ENCODE measurements at places on chromosomes 3 and 15.

DNA sequence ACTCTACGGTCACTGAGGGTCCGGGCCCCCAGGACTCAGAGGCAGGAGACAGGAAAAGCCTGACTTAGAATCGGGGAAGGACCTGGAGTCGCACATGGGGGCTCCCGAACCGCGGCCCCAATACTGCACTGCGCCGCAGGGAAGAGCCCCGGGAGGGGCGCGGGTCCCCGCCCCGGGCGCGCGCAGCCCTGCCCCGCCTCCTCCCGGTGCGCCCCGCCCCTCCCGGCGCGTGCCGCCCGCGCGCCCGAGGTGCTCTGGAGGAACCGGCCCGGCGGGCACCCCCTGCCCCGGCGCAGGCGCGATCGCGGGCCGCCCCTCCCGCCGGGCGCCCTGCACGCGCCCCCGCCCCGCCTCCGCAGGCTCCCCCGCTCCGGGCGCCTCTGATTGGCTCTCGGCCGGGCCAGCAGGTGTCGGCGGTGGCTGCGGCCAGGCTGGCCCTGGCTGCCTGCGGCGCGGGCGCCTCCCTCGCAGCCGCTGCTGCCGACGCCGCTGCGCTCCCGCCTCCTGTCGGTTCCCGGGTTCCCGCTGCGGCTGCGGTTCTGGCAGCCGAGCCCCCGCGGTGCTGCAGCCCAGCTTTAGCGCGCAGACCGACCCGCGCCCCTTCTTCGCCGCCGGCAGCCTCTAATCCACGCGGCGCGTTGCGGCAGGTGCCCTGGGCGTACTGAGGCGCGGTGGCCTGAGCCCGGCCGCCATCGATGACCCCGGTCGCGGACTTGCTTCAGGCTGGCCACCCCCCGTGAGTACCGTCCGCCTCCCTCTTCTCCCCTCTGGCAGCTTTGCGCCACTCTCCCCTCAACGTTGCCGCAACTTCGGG, at the start of gene MYRIP:
Gene MYRIP, plus strand, starts transcription at position 429 of the 814 bp plus-strand sequence. CDS start 91,208 bp downstream, outside the sequence.
- DNase-seq: peak; percentile 31

- DNase-seq: no peak
These were observed 10.4 kb downstream of the CLDN11 start for GRCh38 chr3:170429050-170429449.

GRCh38 chr15:29677455-29677854, 144.8 kb downstream of the TJP1 start:
- DNase-seq: no peak

GRCh38 chr3:9909221-9910013, 6.8 kb downstream of the IL17RE start:
- no peak for DNase-seq

DNA sequence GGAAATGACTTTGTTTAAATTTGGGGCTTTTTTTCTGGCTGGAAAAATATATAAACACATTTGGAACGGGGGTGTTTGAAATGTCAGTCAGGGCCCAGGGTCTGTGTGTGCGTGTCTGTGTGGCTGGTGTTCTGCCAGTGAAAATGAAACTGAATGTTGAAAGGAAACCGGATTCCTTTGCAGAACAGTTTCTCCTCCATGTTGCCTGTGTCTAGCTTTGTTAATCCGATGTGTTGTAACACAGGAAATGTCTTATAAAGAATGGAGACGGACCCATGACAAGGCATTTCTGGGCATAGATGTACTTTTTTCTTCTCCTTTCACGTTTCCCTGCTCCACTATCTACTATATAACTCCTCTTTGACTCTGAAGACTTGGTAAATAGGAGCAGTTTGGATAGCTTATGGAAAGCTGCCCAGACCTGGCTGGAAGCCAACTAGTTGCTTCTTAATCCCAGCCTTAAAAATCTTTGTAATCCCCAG, 2.8 kb downstream of the SQOR start:
- DNase-seq: peak; percentile 85

GRCh38 chr15:89358435-89358754, 23.8 kb upstream of the POLG start:
- DNase-seq: no peak

GRCh38 chr3:13617097-13617738, 68.3 kb downstream of the FBLN2 start:
- DNase-seq: no peak

- DNase-seq: no peak
These were observed 14.6 kb upstream of the BLOC1S6 start for GRCh38 chr15:45572617-45573016.

GRCh38 chr3:541062-541801, 344.7 kb downstream of the CHL1 start:
- peak; percentile 59 for DNase-seq

DNA sequence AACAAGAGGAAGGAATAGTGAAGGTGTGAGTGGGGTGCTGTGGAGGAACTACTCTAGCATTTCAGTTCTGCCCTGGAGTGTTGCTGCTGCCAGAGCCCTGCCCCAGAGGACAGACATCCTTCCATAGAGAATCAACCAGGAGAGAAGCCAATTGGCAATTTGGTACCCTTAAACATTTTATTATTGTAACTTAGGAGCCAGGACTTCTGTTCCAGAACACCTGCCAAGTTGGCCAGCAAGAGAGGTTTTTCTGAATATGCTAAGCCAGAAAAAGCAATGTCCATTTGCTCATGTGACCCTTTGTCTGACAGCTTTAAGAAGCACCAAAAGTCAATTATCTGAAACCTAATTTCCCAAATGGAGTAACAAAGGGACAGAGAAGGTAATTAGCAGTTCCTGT, 264.9 kb downstream of the MEX3B start:
- DNase-seq: no peak

- no peak for DNase-seq
These were observed 41.8 kb downstream of the CHSY1 start for GRCh38 chr15:101210058-101210457.

DNA sequence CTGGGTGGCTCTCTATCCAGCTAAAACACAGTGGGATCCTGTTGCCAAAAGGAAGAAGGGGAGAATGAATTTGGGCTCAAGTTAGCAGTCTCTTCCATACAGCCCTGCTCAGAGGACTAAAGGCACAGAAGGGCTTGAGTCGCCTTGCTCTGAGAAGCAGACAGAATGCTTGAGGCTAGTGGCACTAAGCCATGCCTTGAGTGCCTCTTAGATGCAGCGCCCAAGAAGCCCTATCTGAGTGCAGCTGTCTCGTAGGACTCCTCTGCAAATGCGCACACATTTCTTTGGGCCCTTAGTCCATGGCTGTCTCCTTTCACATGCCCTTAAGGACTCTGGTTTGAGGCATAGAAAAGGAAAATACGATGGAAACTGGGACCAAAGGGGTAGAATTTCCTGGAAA, 211.3 kb upstream of the CHRM5 start:
- DNase-seq: no peak

- no peak for DNase-seq
These were observed 154.5 kb upstream of the SUCLG2 start for GRCh38 chr3:67808906-67809305.

- peak; percentile 11 for DNase-seq
These were observed 1080.8 kb downstream of the TUSC7 start for GRCh38 chr3:117790235-117790987.

DNA sequence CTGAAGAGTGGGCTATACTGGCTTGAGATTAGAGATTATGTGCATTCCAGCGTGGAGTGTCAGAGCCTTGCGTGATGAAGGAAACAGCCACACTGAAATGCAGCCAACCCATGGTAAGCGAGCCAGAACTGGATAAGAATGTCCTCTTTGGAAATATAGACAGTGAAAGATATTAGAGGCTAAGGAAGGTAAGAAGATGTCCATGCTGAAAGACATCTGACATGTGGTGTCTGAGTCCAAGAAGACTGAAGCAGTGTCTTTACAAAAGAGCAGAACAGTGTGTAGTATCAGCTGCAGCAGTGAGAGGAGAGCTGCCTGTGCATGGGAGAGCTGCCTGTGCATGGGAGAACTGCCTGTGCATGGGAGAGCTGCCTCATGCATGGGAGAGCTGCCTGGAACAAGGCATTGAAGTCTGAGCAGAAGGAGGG, 672.2 kb downstream of the DIPK2A start:
- DNase-seq: peak; percentile 92

DNA sequence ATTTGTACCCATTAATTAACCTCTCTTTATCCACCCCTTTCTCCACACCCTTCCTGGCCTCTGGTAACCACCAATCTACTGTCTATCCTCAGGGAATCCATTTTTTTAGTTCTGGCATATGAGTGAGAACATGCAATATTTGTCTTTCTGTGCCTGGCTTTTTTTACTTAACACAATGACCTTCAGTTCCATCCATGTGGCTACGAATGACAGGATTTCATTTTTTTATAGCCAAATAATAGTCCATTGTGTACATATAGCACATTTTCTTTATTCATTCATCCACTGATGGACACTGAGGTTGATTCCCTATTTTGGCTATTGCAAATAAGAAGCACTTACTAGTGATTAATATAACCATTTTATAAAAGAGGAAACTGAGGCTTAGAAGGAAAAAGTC, 109.9 kb upstream of the NANOGP8 start:
- no peak for DNase-seq

DNA sequence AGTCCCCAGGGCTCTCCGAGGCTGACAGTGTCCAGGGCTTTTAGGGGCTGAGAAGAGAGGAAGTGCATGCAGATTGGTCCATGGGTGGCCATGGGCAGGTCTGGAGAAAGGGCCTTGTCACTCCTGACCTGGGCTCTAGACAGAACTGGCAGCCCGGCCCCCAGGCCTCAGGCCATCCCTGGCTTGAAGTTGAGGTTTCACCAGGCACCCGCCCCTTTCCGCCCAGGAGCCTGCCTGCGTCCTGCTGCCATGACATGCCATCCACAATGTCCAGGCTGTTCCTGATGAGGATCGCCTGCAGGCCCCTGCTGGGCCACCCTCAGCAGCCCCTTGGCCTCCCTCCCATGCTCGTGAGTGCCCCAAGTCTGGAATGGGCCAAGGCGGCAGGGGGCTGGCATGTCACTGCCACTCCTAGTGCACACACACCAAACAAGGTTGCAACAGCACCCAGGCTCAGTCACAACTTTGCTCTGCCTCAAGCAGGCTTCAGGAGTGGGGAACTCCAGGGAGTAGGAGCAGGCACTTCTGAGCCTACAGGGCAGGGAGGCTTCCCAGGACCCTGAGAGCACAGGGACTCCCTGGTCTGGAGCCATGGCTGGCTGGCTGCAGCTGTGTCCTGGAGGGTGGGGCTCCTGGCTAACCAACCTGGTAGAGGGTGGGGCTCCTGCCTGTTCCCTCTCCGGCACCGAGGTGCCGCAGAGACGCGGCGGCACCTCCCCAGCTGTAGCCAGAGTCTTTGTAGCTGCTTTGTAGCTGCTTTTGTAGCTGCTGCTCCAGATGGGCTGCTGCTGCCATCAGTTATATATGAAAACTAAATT, 1457.1 kb upstream of the GBE1 start:
- no peak for DNase-seq

DNA sequence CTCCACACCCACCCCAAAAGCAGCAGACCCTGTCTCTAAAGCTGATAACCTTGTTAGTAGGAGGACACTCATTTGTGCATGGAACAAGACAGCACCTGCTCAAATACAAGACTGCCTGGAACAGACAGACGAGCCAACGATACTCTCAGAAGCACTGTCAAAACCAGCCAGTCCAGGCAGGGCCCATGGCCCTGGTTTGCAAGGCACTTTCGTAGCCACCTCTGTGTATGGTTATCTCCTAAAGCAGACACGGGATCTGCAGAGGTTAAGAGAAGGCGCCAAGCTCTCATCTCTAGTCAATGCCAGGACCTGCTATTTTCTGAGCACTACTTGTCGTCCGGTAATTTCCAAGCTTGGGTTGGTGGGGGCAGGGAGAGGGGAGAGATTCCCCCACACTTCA, 10.5 kb downstream of the NTRK3 start:
- no peak for DNase-seq

DNA sequence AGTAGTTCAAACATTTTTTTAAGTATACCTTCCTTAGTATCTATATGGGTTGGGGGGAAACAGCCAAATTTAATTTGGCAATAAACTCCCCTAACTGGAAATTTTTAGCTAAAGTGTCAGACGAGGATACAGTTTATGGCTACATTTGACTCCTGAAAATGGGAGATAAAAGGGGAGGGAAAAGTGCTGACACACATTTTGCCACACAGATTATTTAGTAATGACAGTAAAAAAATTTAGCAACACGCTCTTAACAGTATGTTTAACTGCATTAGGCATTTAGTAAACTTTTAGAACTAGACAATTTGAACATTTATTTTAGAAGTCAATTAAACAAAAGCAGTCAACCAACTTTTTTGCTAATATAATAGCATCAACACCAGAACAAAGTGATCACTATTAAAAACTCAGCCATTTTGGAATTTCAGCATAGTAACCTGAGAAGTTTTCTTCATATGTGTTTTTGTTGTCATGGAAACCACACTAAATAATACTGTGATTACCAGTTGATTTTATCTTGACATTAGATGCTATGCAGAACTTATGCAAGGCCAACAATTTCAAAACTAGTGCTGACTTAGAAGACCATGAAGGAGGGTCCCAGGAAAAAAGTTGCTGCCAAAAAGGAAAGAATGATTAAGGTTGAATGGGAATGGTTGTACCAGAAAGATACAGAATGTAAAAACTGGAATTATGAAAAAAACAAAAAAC, 47.0 kb upstream of the TFG start:
- peak; percentile 71 for DNase-seq

DNA sequence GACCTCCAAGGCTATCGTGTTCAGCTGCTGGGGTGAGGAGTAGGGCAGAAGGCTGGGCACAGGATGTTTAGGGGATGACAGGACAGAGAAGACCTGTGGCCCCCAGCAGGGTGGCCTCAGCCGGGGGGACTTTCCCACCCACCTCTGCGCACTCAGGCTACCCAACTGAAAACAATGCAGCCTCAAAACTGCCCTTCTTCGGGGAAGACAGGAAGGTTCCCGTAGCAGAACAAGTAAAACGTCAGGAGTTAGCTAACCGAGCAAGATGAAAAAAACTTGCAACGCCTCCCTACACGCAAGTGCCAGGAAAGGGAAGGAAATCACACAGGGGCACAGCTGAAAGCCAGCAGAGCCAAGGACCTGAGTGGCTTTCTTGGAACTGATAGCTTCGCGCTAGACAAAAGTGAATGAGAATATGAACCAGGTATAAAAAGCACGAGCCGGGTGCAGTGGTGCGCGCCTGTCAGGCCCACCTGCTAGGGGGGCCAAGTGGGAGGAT, 38.4 kb upstream of the FURIN start:
- no peak for DNase-seq

DNA sequence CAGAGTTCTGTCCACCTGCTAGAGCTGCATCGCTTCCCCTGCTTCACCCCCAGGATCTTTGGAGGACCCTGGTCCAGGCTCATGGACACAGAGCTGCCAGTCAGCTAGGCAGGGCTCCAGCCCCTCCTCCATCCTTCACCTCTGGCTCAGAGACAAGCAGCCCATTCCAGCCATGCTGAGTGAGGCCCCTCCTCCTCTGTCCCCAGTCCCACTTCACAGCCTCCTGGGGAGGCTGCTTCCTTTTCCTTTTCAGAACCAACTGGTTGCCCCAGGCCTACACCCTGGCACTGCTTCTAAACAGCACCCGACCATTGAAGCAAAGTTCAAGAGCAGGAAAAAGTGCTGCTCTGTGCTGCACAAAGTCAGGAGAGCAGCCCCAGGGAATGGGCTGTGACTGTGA, 22.2 kb downstream of the IQSEC1 start:
- DNase-seq: no peak

DNA sequence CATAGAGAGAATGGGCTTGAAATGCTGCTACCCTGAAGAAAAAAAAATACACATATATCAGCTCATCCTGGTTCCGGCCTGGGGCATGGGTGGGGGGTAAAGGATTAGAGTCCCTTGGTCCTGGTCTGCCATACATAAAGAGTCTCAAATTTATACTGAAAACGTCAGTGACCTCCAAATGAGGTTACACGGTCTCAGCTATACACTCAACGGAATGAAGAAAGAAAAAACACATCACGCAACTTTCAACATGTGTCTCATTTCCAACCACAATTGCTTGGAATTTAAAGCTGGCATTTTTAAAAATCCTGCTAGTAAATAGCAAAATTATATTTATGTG, 612.8 kb downstream of the MCTP2 start:
- no peak for DNase-seq
